Regular cardiac myocyte (primary cell): ENCODE measurements at places on chromosomes 7 and 10. TPM values are rescaled to one million over a fixed set of nuclear protein-coding genes. Genes with fewer than 3 reads are reported as not detected.

Gene PGAM2
- total RNA-seq = 0.56 TPM in 1 of 2 replicates, not detected in the other

Gene NUDT13
- total RNA-seq = 1.2 and 1.4 TPM in 2 replicates

Gene LIPJ
- not detected in 2 replicates for total RNA-seq

Gene BTBD16
- total RNA-seq = under 0.01 TPM in 1 of 2 replicates, not detected in the other

Gene ADCYAP1R1
- under 0.01 and 0.19 TPM in 2 replicates for total RNA-seq

Gene DGKB
- 0.56 and 0.58 TPM in 2 replicates for total RNA-seq

Gene CNTNAP2
- not detected in 2 replicates for total RNA-seq

Gene FAM25G
- total RNA-seq = not detected in 2 replicates

Gene CYP2W1
- total RNA-seq = not detected in 2 replicates

Gene ATP6V0A4
- under 0.01 and 0.28 TPM in 2 replicates for total RNA-seq

Gene IGFBP3
- 63.3 and 524 TPM in 2 replicates for total RNA-seq

Gene GCK
- 0.38 and 0.85 TPM in 2 replicates for total RNA-seq

Gene VPS26A
- 33.0 and 43.1 TPM in 2 replicates for total RNA-seq

Gene PDK4
- total RNA-seq = 0.58 and 6.5 TPM in 2 replicates
